ENCODE measurements at places on chromosomes 4 and X. TPM values are rescaled to one million over a fixed set of nuclear protein-coding genes. Genes with fewer than 3 reads are reported as not detected.

Gene PAGE2B
- total RNA-seq: not detected

Gene P2RY8
- total RNA-seq: 0.42 TPM

Gene FAM184B
- total RNA-seq: not detected

Gene FAM9B
- not detected for total RNA-seq

Gene SLC34A2
- total RNA-seq: 21.1 TPM

Gene TLR3
- 5.8 TPM for total RNA-seq

Gene IQSEC2
- 12.5 TPM for total RNA-seq

Gene SMIM14
- 44.9 TPM for total RNA-seq

Gene SMIM10
- total RNA-seq: 1.2 TPM

Gene AFM
- 0.44 TPM for total RNA-seq

Gene ZCCHC12
- total RNA-seq: not detected

Gene PPAT
- 4.6 TPM for total RNA-seq

Gene ANTXR2
- 5.1 TPM for total RNA-seq

Gene SLC9B1
- 0.98 TPM for total RNA-seq

Gene XAGE1A
- total RNA-seq: not detected

Gene PLS3
- 22.0 TPM for total RNA-seq

Gene PROM1
- total RNA-seq: 21.4 TPM

Gene NSG1
- total RNA-seq: 0.57 TPM

- no peak for DNase-seq
Measured at GRCh38 chr4:184310171-184310567, 92.5 kb upstream of the ENPP6 start.

DNA sequence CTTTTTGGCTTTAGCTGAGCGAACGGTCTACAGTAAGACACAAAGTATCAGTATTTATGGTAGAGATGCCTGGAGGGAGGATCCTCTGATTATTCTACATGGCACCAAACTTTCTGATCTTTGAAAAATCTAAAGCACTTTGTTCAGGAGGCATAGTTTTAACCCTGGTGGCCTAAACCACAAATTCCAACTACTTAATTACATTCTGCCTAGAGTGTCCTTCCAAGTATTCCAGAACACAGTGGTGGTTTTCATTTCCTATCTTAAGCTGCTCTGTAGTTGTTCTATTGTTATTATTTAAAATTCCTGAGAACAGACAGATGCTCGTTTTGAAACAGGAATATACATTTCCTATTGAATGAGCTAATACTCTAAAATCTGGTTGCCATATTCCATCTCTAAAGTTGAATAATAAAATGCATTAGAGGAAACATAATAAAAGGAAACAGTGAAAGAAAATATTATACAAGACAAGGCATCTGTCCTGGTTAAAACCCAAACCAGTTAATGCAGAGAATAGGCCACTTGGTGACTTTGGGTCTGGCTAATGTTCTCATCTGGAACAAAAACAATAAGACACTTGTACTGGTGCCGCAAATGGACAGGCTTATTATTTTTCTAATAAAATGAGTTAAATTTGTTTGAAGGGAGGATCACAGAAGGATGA, 657.4 kb downstream of the SPRY1 start:
- DNase-seq: no peak

DNA sequence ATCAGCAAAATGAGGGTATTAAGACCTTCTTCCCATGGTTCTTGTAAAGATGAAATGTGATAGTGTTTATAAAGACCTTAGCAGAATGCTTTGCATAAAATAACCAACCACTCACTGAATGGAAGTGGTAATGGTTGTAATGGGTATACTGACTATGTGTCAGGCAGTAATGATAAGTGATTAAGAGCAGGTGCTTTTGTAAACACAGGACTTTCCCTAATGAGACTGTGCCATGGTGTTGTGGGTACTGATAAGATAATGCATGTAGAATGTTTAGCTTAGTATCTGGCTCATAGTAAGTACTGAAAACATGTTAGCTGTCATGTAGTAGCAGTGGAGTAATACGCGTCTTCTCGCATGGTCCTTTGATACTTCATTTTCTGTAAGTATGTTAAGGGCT, 6.9 kb downstream of the LSM6 start:
- DNase-seq: no peak

- DNase-seq: peak; percentile 3
Measured at GRCh38 chr4:69881173-69881773, 21.3 kb upstream of the SULT1E1 start.

- DNase-seq: no peak
Measured at GRCh38 chrX:86137071-86137470, 11.2 kb upstream of the DACH2 start.

- DNase-seq: no peak
Measured at GRCh38 chr4:35818520-35818919, 425.8 kb downstream of the ARAP2 start.

- DNase-seq: no peak
Measured at GRCh38 chrX:16138108-16138427, 14.7 kb downstream of the GRPR start.

- no peak for DNase-seq
Measured at GRCh38 chr4:15778289-15779241, at the start of gene CD38. Gene CD38 (plus strand): TSS chr4:15778328. CDS start chr4:15778415, 87 bp downstream.

GRCh38 chr4:23779839-23780238, 110.0 kb downstream of the PPARGC1A start:
- no peak for DNase-seq

DNA sequence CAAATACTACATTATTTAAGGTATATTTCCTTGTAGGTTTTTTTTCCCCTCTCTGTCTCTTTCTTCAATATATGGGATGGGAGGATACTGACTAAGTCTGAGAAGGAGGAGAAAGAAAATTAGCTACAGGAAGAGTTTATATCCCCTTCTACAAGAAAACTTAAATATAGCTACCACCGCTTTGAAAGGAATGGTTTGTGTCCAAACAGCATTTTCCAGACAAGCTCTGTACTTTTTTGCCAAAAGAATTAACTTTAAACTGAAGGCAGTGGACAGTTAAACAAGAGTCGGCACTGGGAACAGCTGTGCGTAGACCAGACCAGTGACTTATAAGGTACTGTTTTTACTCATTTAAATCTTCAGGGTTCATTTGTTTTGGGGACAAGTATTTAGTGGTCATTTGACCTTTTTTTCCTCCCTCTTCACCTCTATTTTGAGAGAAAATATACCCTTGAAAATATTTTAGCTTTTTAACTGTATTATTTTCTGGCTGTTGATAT, 303.7 kb downstream of the ARHGAP24 start:
- DNase-seq: no peak

GRCh38 chrX:9835585-9836210, 49.5 kb downstream of the SHROOM2 start:
- no peak for DNase-seq

DNA sequence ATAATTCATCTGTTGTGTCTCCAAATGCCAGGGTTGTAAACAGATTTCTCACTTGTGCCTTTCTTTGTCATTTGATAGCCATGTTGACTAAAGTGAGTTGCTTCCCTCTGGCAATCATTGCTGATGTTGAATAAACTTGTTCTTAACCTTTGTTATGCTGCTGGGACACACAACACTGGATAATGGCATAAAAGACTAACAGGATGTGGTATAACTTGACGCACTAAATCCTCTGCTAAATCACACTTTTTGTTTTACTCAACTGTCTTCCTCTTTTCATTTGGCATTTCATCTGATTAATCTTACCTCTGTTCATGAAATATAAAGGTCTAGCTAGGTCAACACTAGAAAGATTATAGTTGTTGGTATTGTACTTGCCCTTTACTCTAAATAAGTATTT, 17.6 kb upstream of the CXCL5 start:
- DNase-seq: no peak

GRCh38 chr4:88442689-88443191, 14.2 kb upstream of the HERC5 start:
- peak; percentile 18 for DNase-seq

DNA sequence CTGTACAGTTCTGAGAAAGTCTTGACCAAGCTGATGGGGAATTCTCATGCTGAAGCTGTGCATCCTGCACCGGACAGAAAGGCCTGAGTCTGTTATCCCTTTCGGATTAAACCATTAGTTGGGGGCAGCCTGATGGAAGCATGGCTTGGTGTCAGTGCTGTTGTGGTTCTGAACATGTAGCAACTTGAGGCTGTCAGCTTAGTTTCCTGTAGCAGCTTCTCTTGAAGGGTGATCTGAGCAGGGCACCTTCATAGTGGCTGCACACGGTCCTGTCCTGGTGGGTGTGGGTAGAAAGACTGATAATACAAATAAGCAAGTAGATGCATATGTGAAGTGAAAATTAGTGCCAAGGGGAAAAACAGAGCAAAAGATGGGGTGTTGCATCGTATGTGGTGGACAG, 11.7 kb downstream of the KIAA0232 start:
- DNase-seq: no peak

GRCh38 chr4:109432696-109433095, 919 bp upstream of the SEC24B start:
- DNase-seq: no peak

GRCh38 chr4:15413010-15413622, 14.7 kb upstream of the C1QTNF7 start:
- no peak for DNase-seq

- DNase-seq: no peak
Measured at GRCh38 chr4:176660561-176660960, 132.2 kb downstream of the VEGFC start.

DNA sequence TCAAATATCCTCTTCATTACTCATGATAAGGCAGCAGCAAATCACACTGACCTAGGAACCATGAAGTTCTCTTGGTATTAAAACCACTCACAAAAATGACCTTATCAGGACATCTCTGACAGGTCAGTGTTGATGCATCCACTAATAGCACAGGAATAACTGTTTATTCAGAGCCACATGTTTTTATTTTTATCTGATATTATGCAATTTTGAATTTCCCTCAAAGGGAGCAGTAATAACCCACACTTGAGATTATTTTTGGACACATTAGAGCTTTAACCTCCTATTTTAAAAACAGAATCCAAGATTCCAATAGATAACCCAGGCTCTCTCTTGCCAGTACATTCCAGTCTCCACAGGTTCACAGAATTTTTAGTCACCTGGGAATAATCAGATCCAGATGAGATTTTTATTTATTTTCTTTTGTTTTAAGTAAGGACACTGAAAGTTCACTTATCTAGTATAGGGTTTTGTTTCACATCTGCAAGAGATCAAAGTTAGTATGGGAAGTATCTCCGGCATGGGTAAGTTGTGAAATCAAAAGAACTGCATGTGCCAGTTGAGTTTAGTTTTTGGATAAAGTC, 36.3 kb upstream of the MYOZ2 start:
- no peak for DNase-seq

DNA sequence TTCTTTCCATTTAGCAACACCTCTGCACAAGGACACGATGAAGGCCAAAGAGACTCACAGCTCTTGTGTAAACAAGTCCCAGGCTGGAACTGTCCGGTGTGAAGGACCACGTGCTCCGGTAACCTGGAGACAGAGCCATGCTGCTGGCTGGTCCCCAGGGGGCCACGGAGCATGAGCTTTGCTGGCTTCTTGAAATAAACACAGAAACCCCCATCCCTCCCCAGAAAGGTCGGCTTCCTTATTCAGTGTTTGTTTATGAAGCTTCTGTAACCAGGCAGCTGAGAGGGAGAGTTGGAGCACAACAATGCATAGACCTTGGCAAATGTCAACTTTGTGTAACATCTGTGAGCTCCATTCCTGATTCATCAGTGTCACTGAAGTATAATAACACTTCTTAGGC, 109.4 kb downstream of the GPR143 start:
- DNase-seq: no peak

- DNase-seq: no peak
Measured at GRCh38 chrX:137172317-137172948, 138.6 kb upstream of the GPR101 start.

DNA sequence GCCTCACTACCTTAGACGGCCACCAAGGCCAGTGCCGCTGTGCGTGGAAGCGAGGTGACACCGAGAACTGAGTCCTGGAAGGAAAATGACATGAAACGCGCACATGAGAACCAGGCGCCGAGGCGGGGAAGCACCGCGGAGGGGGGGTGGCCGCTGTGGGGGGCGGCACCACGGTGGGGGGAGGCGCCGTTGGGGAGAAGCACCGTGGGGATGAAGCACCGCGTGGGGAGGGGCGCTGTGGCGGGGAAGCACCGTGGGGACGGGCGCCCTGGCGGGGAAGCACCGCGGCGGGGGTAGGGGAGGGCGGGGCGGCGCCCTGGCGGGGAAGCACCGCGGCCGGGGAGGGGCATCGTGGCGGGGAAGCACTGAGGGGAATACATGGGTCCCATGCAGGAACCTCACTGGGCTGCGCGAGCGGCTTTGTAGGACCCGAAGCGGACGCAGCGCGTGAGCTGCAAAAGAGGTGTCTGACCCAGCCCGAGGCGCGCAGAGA, 28.0 kb downstream of the PPP2R3B start:
- no peak for DNase-seq

DNA sequence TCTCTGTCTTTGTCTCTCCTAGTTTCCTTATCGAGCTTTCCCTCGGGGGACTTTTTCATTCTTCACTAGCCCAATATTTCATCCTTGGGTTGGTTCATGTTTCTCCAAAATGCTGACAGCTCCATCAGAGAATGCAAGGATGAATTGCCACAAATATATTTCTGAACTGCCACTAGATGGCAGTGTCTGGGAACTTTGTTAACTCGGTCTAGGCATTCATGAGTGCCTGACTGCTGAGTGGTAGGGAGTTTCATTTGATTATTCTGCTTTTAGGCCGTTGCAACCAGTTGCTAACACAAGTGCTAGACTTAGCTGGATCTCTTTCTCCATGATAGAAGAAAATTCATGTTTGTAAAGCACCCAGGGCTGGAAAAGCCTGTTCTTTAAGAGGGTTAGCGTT, 73.5 kb upstream of the RAP2C start:
- peak; percentile 33 for DNase-seq

DNA sequence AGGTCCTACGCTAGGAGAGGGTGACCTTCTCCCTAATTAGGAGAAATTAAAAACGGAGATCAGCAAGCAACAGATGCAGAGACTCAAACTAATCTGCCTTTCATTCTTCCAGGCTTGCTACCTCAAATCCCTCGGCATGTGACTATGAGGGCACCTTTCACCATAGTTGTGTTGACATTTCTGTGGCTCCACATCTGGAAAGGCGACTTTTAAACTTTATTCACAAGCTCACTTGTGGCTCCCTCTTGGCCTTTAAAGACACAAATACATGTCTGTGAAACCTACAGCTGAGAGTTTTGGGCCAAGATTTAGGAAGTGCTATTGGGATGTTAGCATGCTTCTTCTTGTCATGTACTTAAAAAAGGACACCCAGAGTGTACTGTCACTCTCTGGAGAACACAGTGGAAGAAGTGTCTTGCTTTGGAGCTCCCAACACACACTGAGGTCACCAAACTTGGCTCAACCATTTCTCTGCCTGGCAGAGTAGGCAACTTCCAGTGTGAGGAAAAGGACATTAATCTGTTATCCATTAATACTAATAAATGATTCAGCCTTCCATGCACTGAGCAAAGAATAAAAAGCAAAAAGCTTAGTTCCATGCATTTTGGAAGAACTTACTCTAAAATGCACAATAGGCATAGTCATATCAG, 60.1 kb downstream of the LDB2 start:
- DNase-seq: no peak

Measured in pancreas (tissue), 10 donors.